ENCODE measurements at places on chromosomes 5 and 9.

DNA sequence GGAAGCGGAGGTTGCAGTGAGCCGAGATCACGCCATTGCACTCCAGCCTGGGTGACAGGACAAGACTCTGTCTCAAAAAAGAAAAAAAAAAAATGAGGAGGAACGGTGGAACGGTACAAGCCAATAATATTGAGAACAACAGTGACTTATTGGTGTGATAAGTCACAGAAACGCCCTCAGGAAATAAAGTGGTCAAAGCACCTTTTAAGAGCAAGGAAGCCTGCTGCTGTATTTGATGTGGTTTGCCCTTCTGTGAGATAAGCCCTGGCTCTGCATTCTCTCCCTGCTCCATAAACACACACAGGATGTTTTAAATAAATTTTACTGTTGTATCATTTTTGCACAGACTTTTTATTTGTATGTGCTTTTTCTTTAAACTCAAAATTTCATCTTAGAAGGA is 269.9 kb upstream of the MSX2 start:
- no peak for DNase-seq

GRCh38 chr9:87139099-87139730 is 191.9 kb upstream of the GAS1 start:
- DNase-seq, result no peak

GRCh38 chr5:158234323-158235158 is 375.6 kb upstream of the CLINT1 start:
- DNase-seq, result no peak

- DNase-seq, result no peak
These were observed 46.8 kb downstream of the TMEM245 start for GRCh38 chr9:109072821-109073435.

GRCh38 chr5:135625961-135626360 is 47.2 kb upstream of the CXCL14 start:
- DNase-seq, result no peak

DNA sequence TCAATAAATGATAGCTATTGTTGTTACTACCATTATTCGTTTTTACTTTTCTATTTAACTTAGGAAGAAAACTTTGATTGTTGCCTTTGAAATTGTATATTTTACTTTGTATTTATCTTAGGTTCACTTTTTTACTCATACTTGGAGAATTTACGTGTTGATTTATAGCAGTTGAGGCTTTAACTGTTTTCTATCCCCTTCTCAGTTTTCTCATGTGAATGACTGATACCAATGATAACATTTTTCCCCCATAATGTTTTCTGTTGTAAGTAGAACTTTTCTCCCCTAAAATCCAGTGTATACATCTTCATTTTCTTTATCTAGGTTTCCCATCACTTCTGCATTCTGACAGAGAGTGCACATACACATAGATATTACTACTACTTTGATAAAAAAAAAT is 54.4 kb downstream of the FSD1L start:
- DNase-seq, result no peak

GRCh38 chr5:116002116-116002906 is 30.0 kb upstream of the ARL14EPL start:
- DNase-seq, result no peak

DNA sequence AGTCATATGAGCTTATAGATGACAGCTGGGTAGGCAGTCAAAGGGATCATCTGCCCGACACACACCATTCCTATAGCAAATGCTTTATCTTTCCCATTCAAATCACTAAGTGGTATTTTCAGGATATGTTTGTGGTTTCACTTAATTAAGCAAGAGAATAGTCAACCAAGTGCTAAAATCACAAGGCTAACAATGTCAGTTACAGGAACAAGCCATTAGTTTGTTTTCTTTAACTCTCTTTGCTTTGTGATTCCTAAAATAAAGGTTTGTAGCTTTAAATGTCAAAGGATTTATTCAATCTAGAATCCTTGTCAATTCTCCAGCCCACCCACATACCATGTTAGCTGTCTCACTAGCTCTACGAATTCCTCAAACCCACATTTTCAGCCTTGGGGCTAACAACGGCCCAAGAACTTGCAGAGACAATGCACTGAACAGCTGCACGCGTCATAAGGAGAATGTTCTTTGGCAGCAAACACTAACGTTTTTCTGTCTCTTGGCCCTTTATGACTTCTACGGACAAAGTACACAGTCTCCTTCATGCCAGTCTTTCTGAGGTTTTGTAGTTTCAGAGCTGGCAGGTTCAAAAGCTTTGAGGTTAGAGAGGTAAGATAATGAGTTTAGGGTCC is 56.6 kb downstream of the ELAVL2 start:
- no peak for DNase-seq

- DNase-seq, result no peak
These were observed 4.0 kb downstream of the ETF1 start for GRCh38 chr5:138538943-138539627.

- peak; percentile 100 for DNase-seq
These were observed 14.6 kb upstream of the ARSI start for GRCh38 chr5:150317048-150318003.

DNA sequence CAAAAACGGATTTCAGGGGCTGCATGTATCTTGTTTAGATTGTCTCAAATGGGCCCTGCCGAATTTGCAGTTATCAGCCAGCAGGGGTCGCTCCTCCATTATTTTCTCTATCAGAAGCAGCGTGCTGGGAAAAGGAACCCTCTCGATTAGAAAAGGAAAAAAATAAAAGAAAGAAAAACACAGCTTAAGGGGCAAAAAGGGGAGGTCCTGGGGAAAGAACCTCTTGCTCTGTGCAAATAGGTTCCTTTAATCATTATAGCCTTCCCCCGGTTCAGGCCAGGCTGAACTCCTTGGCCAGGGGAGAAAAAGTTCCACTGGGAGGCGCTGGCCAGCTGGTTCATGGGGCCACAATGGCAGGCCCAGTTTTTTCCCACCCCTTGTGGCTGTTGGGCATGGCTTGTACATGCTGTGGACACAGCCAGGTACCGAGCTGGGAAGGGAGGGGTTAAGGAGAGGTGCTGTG is 25.0 kb upstream of the CAPSL start:
- DNase-seq, result peak; percentile 45

DNA sequence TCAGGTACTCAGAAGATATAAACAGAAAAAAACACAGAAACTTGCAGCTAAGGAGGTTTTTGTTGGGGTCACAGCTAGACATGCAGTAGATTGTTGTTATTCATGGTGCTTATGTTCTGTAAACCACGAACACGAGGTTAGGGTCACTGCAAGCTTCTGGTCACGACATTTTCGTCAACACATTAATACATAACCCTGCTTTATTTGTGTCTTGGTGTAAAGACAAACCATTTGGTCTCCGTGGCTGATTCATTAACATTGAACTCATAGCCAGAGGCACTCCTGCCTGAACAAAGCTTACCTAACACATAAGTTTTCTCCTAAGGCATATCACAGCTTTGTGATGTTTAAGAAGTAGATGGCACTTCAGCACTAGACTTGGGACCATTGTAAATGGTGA is 16.9 kb downstream of the TEK start:
- no peak for DNase-seq

- DNase-seq, result no peak
These were observed 71.1 kb upstream of the NR3C1 start for GRCh38 chr5:143474616-143475015.

DNA sequence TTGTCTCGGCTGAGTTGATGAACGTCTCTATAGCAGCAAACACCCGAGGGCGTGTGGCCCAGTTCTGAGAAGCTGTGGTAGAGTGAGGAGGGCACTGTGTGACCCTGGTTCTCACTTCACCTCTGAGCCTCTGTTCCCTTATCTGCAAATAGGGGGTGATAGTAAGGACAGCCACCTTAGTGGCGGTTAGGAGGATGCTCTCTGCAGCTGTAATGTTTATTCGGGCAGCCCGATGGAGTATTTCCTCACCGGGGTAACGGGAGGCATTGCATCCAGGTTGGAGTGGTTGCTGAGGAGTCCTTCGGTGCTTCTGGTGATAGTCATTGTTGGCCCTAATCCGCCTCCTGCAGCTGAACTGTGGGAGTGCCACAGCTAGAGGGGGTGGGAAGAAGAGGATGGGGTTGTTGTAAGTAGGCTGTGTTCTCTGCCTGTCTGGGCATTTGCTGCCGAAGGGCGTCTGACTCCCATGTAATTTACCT is 13.9 kb downstream of the PRRC2B start:
- no peak for DNase-seq

GRCh38 chr9:14383773-14384172 is 69.8 kb upstream of the NFIB start:
- no peak for DNase-seq

DNA sequence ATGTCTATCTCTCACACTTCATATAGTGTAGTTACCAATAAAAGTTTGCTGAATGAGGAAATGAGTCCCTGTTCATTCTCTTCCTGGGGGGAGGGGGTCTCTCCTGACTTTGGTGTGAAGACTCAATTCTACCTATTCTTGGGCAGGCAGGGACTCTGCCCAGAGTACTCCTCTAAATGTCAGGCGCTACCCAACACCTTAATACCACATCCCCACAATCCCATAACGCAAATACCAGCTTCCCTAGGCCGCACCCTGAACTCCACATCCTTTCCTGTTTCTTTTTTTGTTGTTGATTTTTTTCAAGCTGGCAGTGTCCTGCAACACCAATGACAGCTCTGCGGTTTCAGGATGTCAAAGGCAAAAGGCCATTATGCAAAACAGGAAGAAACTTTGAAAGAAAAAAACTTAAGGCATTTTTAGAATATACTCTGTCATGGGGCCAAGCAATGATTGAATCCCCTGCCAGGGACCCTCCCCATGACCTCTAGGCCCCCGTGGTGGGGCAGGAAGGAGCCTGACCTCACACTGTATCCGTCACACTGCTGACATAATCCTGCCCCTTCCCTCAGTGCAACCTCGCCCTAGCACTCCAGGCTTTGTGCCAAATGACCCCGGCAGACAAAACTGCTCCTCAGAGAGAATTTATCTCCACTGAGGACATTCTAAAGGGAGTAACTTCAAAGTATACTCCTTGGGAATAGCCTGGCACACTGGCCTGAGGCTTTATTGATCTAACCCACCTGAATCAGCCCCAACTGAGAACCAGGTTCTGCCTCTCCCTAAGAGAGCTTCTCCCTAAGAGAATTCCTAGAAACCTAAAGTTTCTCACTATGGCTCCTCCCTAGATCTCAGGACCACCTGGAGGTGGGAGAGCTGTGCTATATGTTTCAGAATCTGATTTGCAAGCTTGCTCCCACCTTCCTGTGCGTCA is 8.0 kb downstream of the B4GALT1 start:
- peak; percentile 25 for DNase-seq

GRCh38 chr9:135010921-135011320 is 76.5 kb upstream of the OLFM1 start:
- no peak for DNase-seq

DNA sequence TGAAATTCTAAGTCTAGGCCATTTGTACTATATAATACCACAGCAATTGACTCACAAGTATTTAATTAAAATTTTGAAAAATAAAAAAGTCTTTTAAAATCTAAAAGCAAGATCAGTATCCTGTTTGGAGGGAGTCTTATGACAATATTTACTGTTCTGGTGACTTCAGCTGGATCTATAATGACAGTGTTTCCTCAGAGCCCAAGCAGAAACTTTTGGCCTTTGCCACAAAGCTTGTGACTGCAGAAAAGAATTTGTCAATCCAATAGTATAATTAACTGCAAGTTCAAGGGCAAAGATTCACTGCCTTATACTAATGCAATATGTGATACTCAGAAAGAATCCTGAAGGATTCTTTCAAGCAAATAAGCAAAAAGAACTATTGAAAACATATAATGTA is 49.6 kb upstream of the RAPGEF6 start:
- DNase-seq, result no peak

DNA sequence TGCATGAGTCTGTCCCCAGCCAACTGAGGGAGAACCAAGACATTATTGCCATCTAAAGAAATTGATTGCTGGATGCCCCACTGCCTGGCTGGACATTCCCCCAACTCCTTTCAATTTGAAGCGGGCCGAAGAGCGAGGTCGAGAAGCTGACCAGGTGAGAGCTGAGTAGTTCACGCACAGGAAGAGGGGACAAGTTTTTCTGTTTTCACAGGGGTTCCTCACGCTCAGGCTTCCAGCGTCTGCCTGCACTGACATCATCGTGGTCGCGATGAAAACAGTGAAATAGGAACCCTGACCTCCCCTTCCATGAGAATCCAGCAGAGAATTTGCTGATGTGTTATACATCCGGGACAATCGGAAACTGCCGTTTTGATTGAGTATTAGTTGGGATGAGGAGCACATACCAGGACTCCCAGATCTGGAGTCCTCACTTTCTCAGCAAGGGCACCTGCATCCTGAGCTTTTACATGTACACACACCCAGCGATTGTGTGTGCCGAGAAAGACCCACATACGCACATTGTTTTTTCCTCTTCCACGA is 3.1 kb upstream of the DMRT3 start:
- DNase-seq, result no peak

- no peak for DNase-seq
These were observed 9.0 kb downstream of the NRARP start for GRCh38 chr9:137293094-137293481.

DNA sequence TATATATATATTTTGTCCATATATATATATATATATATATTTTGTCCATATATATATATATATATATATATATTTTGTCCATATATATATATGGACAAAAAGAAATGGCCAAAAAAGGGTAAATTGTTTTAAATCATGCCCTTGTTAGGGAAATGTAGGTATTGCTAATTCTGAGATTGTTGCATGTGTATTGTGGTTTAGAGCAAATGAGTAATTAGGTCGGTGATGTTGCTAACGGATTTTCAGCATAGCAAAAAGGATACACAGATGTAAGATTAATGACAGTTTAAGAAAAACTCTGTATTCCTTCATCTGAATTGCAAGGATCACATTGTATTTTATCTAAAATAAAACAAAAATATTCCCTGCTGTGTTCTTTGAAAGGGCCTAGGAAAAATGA is 40.2 kb downstream of the OSTF1 start:
- DNase-seq, result no peak

DNA sequence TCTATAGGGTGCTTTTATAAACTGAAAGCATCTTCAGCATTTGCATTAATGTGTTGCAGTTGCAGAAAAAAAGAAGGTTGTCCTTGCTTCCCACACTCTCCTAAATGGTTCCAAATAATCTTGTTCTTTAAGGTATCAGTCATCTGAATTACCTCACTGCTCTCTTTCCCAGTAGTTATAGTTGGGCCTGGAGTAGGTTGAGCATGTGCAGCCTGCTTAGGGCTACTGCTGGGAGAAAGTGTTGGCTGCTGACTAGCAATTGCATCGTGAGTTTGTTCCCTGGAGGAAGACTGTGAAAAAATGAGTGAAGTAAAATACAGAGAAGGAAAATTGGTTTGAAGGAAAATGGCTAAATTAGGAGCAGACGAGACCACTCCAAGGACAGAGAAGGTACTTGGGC is 74.5 kb downstream of the PRR16 start:
- DNase-seq, result peak; percentile 48

All from RCC 7860 (cell line).